ENCODE measurements at places on chromosomes 1 and 21. TPM values are rescaled to one million over a fixed set of nuclear protein-coding genes. Genes with fewer than 3 reads are reported as not detected.
A peak's percentile ranks its signal among the peaks of the same experiment; 100 is the strongest.

- no peak for DNase-seq
Observed at GRCh38 chr1:19272064-19272463, 16.5 kb downstream of the AKR7A3 start.

DNA sequence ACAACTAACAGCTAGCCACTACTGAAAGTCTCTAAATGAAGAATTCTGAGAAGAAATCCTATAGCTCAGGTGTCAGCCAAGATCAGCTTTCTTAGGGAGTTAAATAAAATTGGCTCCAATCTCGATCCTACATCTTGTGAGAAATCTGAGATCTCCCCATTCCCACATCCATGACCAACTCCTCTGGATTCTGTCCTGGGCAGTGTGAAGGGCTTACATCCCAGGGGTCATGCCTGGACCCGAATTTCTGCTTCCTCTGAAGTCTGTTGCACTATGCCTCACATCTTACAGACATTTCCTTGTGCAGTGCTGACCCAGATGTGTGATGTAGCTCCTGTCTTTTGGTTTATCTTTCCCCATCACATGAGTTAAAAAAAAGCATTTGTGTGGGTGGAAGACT, 4.8 kb upstream of the TNN start:
- no peak for DNase-seq

DNA sequence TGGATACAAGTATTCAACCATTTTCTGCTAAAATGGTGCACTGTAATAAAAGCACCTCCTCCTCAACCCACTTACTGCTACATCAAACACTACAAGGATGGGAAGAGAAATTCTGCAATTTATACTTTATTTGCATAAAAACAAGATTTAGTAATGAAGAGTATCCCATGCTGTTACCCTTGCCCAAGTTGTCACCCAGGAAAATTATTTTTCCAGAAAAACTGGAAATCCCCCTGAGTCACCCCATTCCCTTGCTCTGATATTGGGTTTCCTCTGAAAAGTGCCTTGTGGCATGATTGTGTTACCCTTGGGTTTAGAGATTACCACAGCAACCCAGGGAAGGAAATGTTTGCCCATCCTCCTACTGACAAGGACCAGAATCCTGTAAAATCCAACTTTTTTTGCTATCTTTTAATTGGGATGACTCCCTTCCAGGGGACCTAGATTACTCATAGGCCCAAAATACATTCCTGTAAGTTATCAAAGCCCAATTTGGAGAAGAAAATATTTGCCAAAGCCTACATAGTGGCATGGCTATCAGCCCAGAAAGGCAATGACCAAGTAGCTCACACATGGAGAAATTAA, 16.5 kb upstream of the ZC3H11B start:
- no peak for DNase-seq

- DNase-seq: peak; percentile 91
Observed at GRCh38 chr21:41612674-41613532, 104.9 kb upstream of the TMPRSS2 start.

The ANGPTL3 gene
- not detected for total RNA-seq

The CLEC20A gene
- not detected for total RNA-seq

The UBL4B gene
- not detected for total RNA-seq

The CHRM3 gene
- 74.2 TPM for total RNA-seq
